ENCODE measurements at places on chromosomes 6 and 20.
A peak's percentile ranks its signal among the peaks of the same experiment; 100 is the strongest.

DNA sequence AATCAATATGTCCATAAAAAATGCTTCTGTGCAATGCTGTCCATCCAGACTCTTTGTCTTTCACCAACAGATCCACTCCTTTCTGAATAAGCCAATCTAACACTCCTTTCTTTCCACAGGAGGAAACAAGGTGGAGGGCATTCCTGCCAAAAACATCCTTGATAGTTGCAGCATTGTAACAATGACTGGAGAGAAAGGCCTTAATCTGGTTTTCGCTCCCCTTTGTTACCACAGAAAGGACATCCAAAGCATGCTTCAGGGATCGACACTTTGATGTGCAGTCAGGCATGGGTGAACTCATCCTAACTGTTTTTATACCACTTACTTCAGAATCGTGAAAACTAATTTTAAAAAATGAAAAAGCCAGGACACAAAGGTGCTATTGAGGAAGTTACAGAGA is 7.4 kb downstream of the IBTK start:
- no peak for DNase-seq

GRCh38 chr6:139522511-139523220 is 148.2 kb upstream of the CITED2 start:
- no peak for DNase-seq

DNA sequence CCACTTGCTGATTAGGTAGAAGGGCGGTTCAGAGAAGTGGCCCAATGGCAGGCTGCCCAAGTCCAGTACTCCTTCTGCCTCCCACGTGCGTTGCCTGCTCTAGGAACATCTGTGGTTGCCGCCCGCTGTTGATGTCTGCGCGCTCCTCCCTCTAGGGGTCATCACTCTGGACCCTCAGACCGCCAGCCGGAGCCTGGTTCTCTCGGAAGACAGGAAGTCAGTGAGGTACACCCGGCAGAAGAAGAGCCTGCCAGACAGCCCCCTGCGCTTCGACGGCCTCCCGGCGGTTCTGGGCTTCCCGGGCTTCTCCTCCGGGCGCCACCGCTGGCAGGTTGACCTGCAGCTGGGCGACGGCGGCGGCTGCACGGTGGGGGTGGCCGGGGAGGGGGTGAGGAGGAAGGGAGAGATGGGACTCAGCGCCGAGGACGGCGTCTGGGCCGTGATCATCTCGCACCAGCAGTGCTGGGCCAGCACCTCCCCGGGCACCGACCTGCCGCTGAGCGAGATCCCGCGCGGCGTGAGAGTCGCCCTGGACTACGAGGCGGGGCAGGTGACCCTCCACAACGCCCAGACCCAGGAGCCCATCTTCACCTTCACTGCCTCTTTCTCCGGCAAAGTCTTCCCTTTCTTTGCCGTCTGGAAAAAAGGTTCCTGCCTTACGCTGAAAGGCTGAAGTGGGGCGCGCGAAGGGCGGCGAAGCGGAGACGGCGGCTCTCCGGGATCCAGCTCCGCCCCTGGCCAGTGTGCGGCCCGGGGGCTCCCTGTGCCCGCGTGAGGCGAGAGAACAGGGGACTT is 8.5 kb downstream of the TRIM15 start:
- DNase-seq: peak; percentile 60

GRCh38 chr20:61560361-61560853 is 308.3 kb downstream of the CDH4 start:
- DNase-seq: no peak

GRCh38 chr20:34536798-34537394 is 20.7 kb downstream of the DYNLRB1 start:
- peak; percentile 69 for DNase-seq

DNA sequence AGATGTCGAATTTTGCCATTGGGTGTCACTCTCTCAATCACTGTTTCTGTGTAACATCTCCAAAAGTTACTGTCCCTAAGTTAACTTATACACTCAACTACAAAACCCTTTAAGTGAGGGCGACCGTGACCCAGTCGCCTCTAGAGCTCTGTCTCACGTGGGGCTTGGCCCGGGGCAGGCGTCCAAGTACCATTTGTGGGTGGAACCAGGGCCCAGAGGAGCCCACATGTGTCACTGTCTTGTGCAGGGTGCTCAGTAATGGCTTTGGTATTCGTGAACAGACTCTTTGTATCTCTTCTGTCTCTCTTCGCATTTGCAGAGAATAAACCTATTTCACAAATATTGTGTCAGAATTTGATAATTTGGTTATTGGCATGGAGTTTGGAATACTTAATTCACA is 109.9 kb upstream of the THBS2 start:
- no peak for DNase-seq

DNA sequence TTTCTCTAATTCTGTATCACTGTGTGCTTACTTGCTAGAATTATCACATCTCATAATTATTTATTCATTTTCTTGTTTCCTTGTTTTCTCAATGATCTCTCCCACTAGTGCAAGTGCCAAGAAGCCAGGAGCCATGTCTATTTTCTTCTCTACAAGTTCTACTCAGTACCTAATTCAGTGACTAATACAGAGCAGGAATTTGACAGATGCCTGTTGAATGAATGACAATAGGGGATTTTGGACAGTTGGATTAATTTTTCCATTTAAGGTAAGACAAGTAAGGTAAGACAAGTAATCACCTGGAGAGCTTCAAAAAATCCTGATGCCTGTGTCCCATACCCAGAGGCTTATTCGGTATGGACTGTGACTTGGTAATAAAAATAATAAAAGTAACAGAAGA is 81.0 kb downstream of the EDN1 start:
- no peak for DNase-seq

- peak; percentile 69 for DNase-seq
These were observed 20.3 kb upstream of the TENT5A start for GRCh38 chr6:81772741-81773140.

DNA sequence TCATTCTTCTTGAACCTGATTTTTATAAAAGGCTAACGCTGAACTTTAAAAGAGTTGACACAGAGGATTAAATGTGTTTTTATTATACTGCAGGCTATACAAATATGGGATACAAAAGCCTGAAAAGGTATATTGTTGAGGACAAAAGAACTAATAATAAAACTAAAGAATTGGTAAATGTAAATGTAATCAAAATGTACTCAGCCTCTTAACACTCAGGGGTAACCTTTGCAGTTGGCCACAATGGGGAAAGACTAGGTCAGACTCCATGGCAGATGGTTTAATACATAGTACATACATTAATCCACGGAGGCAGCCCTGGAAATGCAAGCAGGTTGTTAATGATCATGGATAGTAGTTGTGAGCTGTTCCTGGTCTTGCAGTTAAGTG is 57.5 kb downstream of the SOBP start:
- no peak for DNase-seq

- peak; percentile 25 for DNase-seq
These were observed 14.0 kb upstream of the SERPINB9 start for GRCh38 chr6:2917065-2917464.

- no peak for DNase-seq
These were observed 129.8 kb upstream of the GJE1 start for GRCh38 chr6:142002825-142003405.

DNA sequence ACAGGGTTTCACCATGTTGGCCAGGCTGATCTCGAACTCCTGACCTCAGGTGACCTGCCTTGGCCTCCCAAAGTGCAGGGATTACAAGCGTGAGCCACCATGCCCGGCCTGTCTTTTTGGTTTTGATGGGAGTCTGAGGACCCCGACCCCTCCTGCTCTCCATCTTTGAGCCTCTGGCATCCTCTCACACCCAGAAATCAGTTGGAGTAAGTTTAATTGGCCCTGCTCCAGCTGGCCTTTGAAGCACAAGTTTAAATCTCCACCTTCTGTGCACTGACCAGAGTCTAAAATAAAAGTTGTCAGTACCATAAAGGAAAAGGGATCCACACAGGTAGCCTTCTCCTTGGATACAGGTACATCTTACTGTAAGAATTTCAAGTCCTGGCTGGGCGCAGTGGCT is 15.9 kb upstream of the C20orf144 start:
- no peak for DNase-seq

DNA sequence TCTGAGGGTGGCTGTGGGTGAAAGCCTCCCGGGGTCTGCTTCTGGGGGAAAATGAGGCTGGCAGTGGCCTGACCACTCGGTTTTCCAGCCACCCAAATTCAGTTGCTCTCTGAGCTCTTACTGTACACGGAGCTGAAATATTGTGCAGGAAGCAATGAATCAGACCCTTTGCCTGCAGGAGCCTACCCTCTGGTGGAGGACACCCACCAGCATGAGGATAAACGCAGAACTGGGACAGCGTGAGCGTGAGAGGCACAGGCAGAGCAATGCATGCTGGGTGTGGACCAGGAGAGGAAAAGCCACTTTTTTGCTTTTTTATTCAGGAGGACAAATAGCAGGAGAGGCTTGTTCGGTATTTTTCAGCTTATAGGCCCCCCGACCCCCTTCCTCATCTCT is 298.0 kb downstream of the QKI start:
- DNase-seq: no peak

GRCh38 chr6:38427492-38428210 is 212.1 kb downstream of the BTBD9 start:
- no peak for DNase-seq

DNA sequence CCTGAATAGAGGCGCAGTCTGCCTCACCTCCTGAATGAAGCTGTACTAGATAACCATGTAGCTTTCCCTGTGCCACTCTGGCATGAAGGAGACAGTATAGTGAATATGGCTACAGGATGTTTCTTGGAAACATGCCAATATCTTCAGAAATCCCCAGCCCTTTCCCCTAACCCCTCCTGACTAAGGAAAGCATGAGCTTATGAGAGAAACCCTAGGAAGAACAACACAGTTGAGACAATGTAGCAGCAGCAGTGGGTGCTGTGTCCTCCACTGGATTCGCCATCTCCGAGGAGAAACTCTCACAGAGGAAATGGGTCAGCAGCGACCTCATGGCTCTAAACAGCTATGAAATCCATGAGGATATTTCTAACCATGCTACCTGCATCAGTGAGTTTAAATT is 6.7 kb downstream of the HLA-DQA1 start:
- DNase-seq: no peak

DNA sequence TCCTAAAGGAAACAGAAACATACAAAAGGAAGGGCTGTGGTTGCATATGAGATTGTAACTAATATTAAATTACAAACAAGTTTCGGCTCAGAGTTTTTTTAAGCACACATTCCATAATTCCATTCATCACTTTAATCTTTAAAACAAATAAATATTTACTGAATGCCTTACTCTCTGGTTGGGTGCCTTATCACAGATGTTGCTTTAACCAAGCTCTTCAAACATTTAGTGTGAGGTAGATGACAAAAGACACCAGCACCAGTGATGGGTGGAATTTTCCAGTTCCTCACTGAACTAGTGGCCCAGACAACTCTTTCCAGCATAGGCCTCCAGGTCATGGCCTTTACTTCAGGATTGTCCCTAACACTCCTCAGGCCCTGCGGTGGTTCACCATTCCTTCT is 58.7 kb downstream of the ARHGAP18 start:
- DNase-seq: no peak

- DNase-seq: no peak
These were observed 189.6 kb downstream of the MYLK4 start for GRCh38 chr6:2560917-2561698.

DNA sequence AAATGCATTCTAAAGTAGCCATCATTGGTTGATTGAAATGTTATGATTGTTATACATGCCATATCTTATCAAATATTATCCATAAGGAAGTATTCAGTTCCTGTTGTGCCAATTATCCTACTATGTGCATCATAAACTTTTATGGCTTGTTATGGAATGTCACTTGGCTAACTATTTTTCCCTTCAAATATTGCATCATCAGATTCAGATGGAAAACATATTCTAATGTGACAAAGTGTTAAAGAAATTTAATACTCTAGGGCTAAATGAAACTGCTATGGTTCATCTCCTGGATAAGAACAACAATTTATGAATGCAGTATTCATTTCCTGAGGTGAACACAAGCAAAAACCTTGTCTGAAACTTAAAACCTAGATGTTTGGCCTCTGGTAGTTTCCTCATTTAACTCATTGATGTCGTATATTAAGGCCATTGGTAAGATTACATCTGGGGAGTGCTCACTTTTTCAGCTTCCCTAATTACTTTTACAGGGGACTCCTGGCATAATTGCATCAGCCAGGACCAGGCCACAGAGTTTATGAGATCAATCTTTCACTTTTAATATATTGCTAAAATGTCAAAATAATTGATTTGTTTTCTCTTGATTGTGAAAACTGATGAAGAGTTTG is 134.9 kb upstream of the CEP162 start:
- DNase-seq: no peak

DNA sequence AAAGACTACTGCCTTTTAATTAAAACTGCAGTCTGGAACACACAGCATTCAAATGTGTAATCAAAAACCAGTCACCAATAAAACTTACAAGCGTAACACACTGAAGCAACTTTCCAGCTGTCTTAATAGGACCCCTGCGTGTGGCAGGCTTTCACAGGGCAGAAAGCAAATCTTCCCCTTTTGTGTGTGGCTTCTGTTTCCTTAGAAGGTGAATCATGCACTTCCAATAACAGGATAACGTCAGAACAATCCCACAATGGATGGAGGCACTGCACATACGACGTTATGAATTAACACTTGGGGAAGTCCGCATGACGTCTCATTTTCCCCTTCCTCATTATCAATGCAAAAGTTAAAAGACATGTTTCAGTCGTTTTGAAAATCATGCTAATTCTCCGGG is 44.8 kb downstream of the INSM1 start:
- no peak for DNase-seq

DNA sequence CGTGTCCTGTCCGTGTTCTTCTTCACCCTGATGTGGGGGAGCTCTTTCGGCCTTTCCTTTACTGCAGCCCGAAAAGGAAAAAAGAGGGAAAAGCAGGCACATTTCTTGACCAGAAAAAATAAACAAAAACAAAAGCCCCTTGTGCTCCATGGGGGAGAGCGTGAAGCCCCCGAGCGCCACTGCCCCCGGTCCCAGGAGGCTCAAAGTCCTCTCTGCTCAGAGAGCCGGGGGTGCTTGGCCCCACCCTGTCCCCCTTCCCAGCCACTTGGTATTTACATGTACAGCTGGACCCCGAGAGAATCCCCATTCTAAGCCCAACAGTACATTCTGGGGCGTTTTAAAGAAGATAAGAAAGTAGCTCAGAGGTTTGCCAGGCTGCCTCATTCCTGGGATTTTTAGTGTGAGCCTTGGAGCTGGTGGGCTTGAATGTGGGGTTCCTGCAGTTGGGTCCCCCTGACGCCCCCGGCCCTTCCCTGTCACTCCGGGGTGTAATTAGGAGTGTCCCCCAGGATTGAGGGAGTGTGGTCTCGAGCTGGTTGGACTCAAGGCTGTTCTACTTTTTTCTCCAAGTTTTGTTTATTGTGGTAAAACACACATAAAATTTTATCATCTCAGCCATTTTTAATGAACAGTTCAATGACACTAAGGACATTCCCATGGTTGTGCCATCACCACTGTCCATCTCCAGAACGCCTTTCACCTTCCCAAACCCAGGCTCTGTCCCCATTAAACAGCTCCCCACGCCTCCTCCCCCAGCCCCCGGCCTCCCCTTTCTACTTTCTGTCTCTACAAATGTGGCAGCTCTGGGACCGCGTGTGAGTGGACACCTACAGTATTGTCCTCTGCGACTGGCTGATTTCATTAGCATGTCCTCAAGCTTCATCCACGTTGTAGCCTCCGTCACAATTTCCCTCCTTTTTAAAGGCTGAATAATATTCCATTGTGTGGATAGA is 55.7 kb upstream of the BHLHE23 start:
- DNase-seq: no peak
